NCI-H2029 treated with DMSO at 0.1 percent for 48 hours (cell line): ENCODE measurements at places on chromosomes 4 and X.

DNA sequence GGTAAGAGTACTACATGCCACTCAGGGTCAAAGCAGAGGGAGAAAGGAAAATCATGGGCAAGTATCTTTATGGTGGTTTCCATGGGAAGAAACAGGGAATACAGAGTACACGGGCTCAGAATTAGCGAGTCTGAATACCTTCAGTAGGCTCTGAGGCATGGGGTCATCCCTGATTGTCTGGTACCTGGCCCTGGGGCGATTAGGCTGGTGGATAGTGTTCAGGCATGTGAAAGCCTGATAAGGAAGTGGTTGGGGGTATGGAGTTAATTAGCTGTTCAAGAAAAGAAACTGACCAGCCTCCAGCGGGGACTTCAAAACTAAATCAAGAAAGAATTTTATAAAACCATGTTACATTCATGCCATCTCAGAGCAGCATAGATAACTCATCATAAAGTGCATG, 518.8 kb downstream of the RAB28 start:
- DNase-seq: no peak

- DNase-seq: no peak
These were observed 86.0 kb upstream of the AFAP1 start for GRCh38 chr4:8025668-8026067.

DNA sequence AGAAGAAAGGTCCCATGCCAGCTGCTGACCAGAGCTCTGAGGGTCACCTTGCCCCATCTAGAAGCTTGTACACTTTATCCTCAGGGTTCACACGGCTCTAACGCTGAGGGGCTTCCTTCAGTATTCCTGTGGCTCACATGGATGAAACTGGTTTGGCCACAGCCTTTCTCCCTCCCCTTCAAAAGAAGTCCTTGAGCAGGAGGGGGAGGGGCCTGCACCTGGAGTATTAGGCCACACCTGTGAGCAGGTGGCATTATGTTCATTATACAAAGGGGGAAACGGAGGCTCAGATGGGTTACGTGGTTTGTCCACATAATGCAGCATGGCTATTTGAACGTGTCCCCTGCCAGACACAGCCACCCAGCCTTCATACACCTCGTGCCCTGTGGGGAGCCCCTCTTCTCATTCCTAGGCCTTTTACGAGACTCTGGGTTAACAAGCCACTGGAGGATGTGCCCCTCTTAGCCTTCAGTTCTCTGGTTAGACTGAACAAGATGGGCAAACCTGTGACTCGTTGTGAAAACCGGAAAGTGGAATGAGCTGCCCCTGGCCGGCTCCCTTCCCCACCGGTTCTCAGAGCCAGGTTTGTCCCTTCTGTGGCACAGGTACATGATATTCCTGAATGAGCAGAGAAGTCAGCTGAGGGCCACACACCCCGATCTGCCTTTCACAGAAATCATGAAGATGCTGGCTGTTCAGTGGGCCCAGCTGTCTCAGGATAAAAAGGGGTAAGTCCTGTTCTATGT, 27.2 kb upstream of the JAKMIP1 start:
- no peak for DNase-seq

DNA sequence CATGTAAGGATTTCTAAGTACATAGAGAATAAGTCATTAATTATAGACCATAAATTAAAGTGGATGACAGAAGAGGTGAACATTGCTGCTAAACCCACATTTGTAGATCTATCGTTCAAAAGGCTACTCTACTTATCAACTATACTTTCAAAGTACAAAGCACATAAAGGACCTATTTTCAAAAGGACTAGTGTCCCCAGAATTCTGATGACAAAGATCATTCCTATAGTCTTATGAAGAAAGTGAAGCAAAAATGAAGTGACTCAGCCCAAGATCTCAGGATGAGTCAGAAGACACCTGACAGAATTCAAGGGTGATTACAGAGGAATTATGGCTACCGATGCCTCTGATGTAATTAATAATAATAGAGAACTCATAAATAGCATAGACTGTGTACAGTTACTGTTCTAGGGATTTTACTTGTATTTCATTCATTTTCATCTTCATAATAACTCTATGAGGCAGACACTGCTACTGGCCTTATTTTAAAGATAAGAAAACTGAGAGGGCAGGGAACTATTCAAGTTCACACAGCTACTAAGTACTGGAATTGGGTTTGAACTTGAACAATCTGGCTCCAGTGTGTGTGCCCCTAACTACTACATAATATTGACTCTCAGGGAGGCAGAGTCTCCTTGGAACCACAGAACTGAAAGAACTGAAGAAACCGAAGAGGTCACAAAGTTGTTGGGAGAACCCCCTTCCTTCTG, 17.1 kb downstream of the USP46 start:
- no peak for DNase-seq

DNA sequence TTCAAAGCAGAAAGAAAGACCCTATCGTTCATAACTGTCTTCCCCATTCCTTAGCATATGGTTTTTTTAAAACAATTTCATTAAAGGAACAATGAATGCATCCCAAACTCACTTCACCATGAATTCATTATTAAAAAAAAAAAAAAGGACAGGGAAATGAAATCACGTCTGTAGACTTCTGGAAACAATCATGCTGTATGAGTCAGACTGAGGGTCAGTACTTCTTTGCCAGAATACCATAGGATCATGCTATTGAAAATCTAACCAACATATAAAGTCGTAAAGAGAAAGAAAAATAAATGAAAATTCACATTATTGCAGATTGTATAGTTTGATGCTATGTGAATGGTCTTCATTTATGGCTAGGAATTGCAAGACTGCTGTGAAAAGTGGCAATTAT, 144.4 kb downstream of the PCDH18 start:
- no peak for DNase-seq
